ENCODE measurements at places on chromosomes 11 and 22. TPM values are rescaled to one million over a fixed set of nuclear protein-coding genes. Genes with fewer than 3 reads are reported as not detected.

DNA sequence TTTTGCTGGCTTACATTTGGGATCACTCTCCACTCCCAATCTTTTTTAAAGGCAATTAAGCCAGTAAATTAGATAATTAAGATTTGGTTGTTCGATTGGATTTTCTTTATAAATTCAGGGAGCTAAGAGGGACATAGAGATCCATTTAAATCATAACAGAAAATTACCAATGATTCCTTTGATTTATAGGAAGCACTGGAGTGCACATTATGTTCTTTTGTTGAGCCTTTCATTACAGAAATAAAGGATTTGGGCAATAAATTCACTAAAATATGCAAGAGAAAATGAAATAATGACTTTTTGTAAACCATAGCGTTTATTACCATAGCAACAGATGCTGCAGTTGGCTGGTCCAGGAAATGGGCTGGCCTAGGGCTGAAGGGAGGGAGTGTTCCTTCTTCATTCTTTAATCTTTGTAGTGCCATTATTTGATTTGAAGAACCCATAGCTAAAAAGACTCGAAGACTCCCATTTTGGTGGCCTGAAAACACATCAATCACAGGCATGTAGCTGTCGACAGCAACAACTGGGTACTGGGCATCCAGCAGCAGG is 73.0 kb downstream of the C2CD3 start:
- H3K36me3 ChIP-seq = peaks cover 20% of the 10 kb centered on the region
- H3K4me3 ChIP-seq = no peak overlapping the region
- no peaks in the 10 kb centered on the region for H3K27me3 ChIP-seq
- H3K4me1 ChIP-seq = no peaks in the 10 kb centered on the region

TRIM49 gene
- not detected for total RNA-seq

GRCh38 chr11:108241330-108242037 is 18.6 kb downstream of the ATM start:
- no peak overlapping the region for H3K4me3 ChIP-seq
- no peaks in the 10 kb centered on the region for H3K27me3 ChIP-seq
- no peaks in the 10 kb centered on the region for H3K36me3 ChIP-seq
- no peak for DNase-seq
- H3K4me1 ChIP-seq = no peaks in the 10 kb centered on the region
- no peak overlapping the region for H3K27ac ChIP-seq

CSKMT gene
- 12.1 TPM for total RNA-seq
